ENCODE measurements at places on chromosomes 12 and 14.

GRCh38 chr12:62660756-62661155 lies 194.1 kb downstream of the MON2 start:
- no peak for DNase-seq

DNA sequence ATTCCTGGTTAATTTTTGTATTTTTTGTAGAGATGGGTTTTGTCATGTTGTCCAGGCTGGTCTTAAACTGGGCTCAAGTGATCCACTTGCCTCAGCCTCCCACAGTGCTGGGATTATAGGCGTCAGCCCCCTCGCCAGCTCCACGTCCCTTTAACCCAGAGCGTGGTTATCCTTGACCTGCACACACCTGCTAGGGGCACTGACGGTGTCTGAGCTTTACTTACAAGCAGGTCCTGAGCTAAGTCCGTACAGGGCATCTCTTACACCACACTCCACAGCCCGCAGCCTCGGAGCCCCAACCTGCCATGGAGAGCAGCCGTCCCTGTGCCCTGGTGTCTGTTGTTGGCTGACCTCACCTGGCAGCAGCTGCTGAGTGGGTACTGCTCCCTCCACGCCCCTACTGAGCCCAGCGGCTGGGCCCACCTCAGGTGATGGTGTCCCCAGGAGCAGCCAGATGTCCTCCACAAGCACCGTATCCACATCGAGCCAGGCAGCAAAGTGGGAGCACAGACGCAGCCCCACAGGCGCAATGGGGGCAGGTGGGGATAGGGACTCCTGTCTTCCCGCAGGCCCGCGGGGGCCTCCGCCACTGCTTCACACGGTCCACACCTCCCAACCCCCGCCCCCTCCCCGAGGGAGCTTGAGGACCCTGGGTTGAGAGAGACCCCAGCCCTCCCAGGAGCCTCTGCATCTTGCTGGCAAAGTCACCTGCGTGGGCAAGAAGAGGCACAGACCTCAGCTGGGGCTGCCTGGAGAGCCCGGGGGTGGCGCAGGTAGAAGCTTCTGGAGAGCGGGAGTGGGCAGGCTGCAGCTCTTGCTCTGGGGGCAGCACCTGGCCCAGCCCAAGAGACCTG lies 325.4 kb upstream of the SFSWAP start:
- no peak for DNase-seq

DNA sequence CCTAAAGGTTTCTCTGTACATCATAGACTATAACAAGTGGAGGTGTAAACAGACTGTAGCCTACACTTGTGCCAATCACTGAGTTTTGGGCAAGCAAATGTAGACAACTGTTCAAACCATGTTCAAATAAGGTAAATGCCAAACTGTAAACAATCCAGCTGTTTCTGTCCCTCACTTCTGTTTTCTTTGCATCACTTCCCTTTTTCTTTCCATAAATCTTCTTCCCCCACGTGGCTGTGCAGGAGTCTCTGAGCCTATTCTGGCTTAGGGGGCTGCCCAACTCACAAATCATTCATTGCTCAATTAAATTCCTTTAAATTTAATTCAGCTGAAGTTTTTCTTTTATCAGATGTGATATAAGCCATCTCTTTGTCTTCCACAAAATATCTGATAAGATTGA lies 65.1 kb upstream of the CPM start:
- no peak for DNase-seq

DNA sequence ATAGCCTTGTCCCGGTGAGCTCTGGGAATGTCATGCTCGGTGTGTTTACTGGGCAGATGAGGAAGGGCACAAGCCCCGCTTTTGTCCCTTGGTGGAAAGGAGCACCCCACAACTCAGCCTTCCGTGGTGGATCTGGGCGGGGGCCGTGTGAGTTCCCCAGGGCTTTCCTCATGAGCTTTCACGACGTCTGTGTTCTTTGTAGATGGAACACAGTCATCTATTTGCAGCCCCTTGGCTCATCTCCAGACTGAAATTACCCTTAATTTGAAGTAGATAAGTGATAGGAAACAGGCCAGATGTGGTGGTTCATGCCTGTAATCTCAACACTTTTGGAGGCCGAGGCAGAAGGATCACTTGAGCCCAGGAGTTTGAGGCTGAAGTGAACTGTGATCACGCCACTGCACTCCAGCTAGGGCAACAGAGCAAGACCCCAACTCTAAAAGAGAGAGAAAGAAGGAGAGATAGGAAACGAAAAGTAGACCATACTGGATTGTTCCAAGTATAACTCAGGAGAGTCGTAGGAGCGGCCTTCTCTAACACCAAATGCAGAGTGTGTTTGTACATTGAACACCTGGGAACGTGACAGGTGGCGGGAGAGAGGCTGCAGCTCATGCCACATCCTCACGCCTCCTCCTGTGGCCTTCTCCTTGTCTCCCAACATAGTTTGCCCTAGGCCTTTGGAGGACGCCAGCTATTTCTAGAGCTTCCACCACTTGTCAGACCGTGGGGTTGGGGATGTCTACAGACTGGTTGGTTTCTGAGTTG lies 8.8 kb downstream of the P2RX4 start:
- DNase-seq, result no peak

- no peak for DNase-seq
Measured at GRCh38 chr12:115944837-115945490, 332.5 kb downstream of the MED13L start.

- no peak for DNase-seq
Measured at GRCh38 chr12:10982244-10982643, 4.5 kb downstream of the TAS2R50 start.

DNA sequence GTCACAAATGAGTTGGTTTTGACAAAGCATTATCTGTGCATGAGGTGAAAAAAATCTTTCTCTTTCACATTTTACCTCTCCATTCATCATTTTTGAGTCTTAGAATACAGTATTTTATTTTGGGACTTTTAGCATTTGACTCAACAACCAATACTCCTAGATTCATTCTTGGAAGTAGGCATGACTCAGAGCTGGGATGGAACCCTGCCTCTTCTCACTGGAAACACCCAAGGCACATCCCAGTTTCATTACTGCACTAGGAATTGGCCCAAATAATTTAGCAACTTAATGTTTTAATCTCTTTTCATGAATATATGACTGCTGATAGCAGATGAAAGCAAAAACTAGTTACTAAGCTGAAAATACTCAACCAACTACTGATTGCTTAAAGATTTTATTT lies 3.3 kb upstream of the PDZRN4 start:
- DNase-seq, result no peak

DNA sequence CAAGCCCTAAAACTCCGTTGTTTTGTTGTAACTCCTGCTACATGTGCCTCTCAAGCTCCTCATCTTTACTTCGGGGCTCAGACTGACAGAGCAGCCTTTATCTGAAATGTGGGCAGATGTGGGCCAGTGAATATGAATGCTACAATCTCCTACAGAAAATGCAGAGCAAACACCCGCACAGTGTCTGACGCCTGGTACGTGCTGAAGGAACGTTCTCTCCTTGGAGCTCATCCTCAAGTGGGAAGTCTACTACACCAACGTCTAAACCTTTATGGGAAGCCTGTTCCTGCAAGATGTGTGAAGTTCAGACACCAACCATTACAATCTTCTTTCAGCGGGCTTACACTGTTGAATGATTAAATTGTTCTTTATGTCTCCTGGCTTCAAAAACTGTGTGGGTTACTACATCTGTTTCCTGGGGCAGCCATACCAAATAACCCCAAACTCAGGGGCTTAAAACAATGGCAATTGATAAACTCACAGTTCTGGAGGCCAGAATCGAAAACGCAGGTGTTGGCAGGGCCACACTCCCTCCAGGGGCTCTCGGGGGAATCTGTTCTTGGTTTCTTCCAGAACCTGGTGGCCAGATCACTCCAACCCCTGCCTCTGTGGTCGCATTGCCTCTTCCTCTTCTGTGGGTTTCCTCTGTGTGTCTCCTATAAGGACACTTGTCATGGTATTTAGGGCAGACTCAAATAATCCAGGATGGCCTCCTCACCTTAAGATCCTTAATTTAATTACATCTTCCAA lies 179.7 kb upstream of the PLXNC1 start:
- no peak for DNase-seq

- no peak for DNase-seq
Measured at GRCh38 chr14:100214770-100215083, 24.2 kb upstream of the YY1 start.

- DNase-seq, result no peak
Measured at GRCh38 chr14:43579671-43580070, 927.4 kb downstream of the FSCB start.

DNA sequence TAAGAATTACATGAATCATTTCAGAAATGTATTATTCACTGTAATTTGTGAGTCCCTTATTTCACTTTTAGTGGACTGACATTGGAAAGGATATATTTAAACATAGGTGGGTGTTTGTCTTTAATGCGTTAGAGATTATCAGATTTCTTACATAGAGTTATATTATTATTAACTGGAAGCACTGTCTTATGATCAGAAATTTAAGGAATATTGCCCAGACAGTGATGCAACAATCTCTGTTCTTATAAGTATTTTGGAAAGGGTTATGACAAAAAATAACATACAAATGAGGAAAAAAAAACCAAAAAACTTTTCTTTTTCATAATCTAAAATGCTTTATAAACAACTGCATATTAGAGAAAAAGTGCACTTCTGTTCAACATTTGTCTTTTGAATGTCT lies 836.6 kb downstream of the SLC6A15 start:
- no peak for DNase-seq

DNA sequence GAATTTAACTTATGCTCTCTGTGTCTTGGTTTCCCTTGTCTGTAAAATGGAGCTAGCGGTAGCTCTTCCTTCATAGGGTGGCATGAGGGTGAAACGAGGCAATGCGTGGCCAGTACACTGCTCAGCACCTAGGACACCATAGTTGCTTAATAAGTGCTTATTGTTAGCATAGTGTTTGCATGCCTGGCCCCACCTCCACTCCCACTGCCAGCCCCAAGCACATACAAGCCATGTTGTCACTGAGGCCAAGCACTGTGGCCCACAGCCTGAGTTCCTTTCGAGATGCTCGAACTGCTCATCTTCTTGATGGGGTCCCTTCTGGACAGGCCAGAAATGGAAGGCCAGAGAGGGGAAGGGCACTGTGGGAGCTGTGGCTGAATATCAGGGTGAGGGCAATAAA lies 839 bp downstream of the FICD start:
- no peak for DNase-seq

- DNase-seq, result no peak
Measured at GRCh38 chr12:33825986-33826602, 196.2 kb upstream of the ALG10 start.

DNA sequence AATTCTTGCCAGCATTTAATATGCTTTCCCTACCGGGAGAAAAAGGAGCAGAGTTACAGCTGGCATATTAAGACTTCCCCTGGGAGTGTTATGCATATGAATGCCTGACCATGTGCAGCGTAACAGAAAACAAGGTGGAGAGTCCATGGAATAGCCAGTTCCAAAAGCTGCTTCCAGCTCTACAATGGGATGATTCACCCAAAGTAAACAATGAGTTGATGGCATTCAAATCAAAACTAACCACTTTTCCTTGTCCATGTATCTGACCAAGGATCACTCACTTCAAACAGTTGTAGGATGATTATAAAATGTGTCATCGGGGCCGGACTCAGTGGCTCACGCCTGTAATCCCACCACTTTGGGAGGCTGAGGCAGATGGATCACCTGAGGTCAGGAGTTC lies 48.1 kb upstream of the BICDL1 start:
- DNase-seq, result no peak

- no peak for DNase-seq
Measured at GRCh38 chr14:92982956-92983355, 60.0 kb downstream of the CHGA start.

DNA sequence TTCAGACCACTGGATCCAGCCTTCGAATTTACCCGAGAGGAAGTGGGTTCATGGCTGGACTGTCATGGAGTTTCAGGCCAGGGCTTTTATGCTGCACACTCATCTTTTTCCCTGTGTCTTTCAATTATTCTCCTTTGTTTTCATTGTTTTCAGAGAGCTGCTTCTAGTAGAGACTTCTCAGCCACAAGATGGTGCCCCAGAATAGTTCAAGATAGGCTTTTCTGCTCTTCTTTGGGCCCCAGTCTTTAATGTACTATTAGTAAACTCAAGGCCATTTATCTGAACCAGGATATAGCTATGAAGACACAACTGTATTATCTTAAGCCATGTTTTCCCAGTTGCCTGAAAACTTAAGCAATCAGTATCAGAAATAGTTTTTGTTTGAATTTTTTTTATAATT lies 30.4 kb upstream of the PSMA6 start:
- DNase-seq, result no peak

GRCh38 chr14:79972230-79972629 lies 239.1 kb downstream of the DIO2 start:
- no peak for DNase-seq

DNA sequence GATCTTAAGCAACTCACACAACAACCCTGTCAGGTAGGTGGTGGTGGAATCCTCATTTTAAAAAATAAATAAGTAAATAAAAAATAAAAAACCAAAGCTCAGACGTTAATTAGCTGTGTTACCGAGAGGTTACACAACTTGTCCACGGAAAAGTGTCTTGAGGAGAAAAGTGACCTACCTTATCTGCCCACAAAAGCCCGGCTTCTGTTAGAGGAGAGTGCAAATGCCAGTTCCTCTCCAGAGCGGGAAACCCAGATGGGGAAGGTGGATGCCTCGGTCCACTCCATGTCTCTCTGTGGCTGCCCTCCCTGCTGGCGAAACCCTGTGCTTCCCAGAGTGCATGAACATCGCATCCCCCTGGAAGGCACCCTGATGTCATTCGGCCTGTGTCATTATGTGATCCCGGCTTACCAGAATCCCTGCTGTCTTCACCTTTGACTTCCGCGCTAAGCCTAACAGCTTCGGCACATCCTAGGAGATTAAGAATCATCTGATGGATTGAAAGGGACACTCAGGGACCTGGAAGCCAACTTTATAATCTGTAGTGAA lies 6.4 kb downstream of the MLXIP start:
- DNase-seq, result no peak

GRCh38 chr14:67680941-67681340 lies 6.5 kb upstream of the VTI1B start:
- no peak for DNase-seq

DNA sequence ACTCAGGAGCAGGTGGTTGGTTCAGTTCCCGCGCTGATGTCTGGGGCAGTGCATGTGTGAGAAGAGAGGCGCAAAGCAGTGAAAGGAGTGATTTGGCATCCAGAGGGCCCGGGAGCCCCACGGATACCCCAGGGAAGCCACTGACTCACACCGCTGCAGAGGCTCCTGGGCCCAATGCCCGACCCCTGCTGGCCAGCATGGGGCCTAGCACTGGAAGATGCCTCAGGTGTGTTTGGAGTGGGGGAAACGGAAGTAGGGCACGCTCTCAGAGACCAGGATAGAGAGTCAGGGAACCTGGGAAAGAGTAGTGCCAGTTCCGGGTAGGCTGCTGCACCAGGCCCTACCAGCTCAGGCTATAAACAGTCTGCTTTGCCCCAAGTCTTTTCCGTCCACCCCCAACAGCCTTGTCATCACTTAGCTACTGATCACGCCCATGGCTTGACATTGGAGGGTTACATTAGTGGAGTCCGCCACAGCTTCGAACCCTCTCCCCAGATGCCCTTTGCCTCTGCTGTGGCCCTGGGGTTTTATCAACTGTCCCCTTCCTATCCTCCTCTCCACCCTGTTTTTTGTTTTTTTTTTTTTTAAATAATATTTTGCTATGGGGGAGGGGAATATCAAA lies 9.5 kb upstream of the CSAD start:
- no peak for DNase-seq

GRCh38 chr12:28507033-28507432 lies 316.8 kb downstream of the CCDC91 start:
- DNase-seq, result no peak

All from NCI-H1694 (cell line).